Activated T-cell treated with anti-CD3 and anti-CD28 coated beads, Interleukin-2, amount 50 U/mL, for 4 hours (primary cell): ENCODE measurements at places on chromosomes 7 and 10.

DNA sequence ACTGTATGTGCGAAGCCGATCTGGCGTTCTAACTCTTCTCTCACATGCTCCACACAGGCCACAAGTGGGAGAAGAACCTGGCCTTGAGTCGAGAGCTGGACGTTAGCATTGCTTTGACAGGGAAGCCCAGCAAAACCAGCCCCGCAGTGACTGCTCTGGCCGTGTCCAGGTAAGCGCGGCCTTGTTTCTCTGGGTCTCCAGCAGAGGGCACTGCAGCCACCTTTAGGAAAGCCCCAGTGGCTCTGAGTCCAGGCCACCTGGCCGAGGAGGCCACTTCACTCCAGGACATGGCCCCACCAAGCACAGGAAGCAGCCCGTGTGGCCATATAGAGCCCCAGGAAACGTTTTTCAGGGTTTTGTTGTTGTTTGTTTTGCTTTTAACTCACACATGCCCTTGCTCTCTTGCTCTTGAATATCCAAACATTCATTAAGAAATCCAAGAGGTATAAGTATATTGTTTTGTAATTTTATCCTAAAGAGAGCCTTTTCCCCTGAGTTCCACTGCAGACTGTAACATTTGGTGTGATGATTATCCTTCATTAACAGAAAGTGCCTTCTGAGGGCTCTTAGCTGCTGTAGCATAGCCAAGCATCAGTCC is 41.8 kb upstream of the LRRC18 start:
- DNase-seq = no peak

- DNase-seq = no peak
Observed at GRCh38 chr7:128299109-128299607, 44.5 kb downstream of the RBM28 start.

GRCh38 chr10:90936276-90936659 is 15.4 kb upstream of the ANKRD1 start:
- no peak for DNase-seq

DNA sequence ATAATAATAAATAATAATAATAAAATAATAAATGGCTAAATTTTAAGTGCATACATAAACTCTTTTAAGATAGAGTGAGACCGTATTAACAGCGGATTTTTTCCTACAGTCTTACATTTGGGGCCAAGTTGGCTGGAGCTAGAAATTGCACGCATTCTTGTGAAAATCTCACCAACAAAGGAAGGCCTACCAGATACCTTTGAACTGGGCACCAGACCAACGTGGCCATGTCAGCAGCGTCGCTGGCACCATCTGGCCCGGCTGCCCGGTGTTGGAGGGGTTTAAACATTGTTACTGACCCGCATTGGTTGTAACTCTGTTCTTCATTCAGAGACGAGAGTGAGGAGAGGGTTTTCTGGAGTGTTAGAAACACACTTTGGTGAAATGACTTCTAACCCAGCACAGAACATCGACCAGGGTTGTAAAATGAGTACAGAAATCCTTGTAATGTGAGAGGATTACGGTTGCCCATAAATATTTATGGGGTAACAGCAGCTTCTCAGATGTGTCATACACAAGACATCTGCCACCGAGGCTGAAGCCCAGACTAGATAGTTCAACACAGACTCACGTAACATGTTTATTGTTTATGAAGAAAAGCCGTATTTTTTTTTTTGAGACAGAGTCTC is 34.6 kb upstream of the UNCX start:
- DNase-seq = no peak

GRCh38 chr7:36939816-36940215 is 215.5 kb upstream of the AOAH start:
- DNase-seq = no peak
